Stimulated activated CD4-positive, alpha-beta T cell treated with anti-CD3 and anti-CD28 coated beads, Interleukin-4, amount 100 ng/mL, for 4 hours (primary cell): ENCODE measurements at places on chromosomes 6 and 20.

DNA sequence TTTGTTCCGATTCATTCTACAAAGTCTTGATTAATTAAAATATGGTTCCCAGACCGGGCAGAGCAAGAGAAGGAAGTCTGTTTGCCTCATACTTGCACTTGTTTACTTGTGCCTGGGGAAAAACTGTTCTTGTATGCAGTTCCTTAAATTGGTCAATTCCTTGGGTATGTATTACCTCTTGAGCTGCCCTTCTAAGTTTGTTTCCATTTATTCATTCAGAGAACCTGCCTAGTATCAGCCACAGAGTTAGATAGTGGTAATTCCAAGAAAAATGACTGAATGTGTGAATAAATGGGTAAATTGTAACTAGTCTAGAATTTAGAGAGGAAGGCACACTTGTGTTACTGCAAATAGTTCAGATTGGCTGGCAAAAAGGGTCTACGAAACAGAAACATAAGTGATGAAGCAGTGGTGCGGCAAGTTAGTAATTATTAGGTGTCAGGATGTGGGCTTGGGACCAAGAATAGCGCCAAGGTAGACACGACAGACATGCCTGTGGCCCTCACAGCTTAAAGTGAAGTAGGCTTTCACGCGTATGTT is 525 bp upstream of the MAK start:
- DNase-seq: no peak

DNA sequence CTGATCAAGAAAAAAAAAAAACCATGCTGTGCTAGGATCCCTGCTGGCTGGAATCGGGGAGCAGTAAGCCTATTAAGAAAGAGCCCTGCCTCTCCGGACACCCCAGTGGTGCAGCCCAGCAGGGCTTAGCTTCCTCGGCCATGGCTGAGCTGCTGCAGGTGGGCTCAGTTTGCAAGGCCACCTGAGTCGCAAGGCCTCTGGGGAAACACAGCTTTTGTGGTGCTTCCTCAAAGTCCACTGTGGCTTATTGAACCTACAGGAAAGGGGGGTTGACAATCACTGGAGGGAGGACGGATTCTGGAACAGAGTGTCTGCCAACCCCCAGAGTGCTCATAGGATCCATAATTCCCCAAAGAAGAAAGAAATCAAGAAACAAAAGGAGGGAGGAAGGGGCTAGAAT is 240.8 kb downstream of the SMOC2 start:
- DNase-seq: no peak

- DNase-seq: no peak
Observed at GRCh38 chr6:5478380-5478779, 217.1 kb downstream of the FARS2 start.

DNA sequence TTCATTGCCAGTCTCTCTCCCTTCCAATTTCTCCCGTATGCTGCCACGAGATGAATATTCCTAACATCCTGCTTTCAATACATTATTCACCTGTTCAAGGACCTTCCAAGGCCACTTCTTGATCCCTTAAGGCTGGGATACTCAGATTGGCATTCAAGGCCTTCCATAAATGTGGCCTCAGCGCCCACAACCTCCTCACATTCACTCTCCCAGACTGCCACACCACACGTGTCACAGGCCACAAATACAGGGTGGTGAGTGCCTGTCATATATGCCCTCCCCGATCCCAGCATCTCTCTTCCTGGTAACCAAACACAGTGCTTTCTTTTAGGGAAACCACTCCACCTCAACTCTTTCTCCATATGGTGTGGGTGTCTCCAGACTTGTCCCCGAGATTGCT is 55.5 kb downstream of the TTI1 start:
- DNase-seq: no peak

- no peak for DNase-seq
Observed at GRCh38 chr6:90454836-90455427, 131.9 kb downstream of the MAP3K7 start.

- DNase-seq: no peak
Observed at GRCh38 chr6:104958178-104959025, 1.5 kb downstream of the LIN28B start.

DNA sequence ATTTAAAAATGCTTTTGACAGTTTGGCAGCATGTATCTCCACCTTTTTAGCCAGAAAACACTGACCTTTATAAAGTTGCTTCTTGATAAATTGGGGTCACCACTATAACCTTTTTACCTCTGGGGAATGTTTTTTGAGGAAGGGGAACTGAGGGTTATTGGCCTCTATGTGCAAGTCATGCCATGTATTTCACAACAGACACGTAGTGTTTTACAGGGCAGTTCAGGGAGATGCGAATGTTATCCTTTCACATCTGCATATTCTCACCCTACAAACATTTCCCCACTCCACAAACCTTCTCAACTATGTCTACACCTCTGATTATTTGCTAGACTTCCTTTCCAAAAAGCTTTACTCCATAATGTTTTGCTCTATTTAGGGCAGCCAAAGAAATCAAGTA is 17.0 kb upstream of the SLA2 start:
- no peak for DNase-seq

GRCh38 chr20:4090756-4091489 is 75.6 kb upstream of the RNF24 start:
- no peak for DNase-seq

DNA sequence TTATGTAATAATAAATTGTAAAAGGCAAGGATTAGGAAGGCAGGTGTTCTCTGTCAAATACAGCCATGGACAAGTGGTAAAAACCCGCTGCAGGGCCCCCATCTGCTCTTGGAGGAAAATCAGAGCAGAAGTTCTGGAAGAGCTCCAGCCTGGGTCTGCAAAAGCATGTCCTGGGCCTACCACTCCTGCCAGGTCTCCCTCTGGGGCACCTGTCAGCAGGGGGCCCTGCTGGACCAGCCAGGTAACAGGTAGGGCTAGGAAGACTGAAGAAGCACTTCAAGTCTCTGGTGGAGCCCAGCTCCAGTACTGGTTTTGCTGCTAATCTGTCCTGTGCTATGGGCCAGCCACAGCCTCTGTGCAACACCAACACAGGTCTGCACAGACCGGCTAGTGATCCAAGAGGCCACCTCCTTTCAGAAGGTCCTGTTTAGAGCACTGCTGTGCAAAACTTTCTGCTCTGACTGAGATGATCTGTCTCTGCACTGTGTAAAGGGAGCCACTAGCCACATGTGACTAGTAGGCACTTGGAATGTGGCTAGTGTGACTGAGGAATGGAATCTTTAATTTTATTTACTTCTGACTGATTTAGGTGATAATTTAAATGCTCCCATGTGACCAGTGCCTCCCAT is 30.2 kb downstream of the RRBP1 start:
- DNase-seq: no peak

GRCh38 chr6:24788031-24788665 is 10.6 kb downstream of the ARMH2 start:
- DNase-seq: no peak

DNA sequence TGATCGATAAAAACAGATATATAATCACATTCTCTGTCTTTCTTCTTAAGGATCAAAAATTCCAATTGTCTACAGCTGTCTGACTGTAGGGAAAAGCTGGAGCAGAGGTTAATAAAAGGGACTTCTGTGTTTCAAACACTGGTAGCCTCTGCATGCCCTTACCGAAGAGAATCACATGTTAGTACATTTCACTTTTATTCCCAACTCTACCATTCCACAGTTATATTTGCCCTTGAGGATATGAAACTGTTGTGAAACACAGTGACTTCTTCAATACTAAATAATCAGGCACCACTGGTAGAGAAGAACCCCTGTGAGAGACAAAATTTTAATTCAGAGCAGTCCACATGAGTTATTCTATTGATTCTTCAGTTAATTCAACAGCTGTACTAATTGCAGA is 1187.3 kb upstream of the CITED2 start:
- no peak for DNase-seq

- DNase-seq: no peak
Observed at GRCh38 chr6:41199552-41200246, 1.2 kb downstream of the TREML2 start.

- DNase-seq: no peak
Observed at GRCh38 chr6:132234356-132234755, 166.9 kb downstream of the MOXD1 start.

GRCh38 chr20:51536116-51537069 is 6.1 kb downstream of the NFATC2 start:
- DNase-seq: no peak

GRCh38 chr6:81241126-81242041 is 511.1 kb downstream of the TENT5A start:
- no peak for DNase-seq

DNA sequence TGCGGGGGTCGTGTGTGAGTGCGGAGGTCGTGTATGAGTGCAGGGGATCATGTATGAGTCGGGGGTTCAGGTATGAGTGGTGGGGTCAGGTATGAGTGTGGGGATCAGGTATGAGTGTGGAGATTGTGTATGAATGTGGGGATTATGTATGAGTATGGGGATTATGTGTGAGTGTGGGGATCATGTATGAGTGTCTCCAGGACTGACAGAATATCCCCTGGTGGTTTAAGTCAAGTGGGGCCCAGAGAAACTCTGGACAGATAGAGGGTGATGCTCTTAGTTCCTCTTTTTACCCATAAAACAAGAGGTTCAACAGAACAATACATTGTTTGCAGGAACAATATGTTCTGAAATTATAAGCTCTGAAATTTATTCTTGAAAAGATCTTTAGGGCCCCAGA is 131.9 kb downstream of the UST start:
- DNase-seq: no peak

DNA sequence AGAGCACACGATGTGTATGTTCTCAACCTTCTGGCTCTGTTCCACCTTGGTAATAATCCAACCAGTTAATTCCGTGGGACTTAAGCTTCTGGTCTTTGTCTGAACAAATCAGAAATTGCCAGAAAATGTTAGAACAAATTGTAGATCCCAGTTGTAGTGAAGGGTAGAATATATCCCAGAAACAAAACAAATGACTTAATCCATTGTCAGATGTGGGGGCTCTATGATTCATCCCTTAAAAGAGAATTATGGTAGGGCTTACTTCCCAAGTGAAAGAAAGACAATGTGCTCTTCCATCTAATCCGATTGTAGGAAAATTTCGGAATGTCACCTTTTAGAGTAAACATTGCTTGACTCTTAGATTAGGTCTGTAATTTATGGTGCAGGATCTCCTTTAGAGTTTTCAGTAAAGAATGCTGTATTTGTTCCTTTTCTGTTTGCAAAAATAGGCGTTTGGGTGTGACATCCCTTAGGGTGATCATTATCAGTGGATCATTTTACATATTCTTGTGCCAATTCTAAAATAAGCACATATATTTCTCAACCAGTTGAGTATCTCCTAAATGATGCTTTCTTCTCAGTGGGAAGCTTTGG is 234.5 kb upstream of the ZNF217 start:
- DNase-seq: no peak

- no peak for DNase-seq
Observed at GRCh38 chr20:10419550-10420133, 14.4 kb downstream of the MKKS start.

DNA sequence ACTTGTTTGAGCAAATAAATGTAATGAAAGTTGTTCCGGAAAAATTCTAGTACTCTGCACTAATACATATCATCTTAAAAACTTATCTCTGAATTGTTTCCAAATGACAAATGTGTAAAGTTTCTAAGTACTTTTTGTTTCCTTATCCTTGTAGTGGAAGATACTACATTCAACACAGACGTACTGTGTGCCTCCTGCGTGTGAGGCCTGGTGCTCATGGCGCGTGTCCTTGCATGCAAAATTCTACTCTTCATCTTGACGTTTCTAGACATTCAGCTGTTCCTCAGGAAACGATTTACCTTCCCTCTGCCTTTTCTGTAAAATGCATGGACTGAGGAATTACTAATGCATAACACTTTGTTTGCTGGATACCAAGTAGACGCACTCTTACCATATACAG is 11.5 kb downstream of the DLL1 start:
- DNase-seq: no peak

GRCh38 chr6:125201961-125202729 is 48.6 kb downstream of the TPD52L1 start:
- DNase-seq: no peak

DNA sequence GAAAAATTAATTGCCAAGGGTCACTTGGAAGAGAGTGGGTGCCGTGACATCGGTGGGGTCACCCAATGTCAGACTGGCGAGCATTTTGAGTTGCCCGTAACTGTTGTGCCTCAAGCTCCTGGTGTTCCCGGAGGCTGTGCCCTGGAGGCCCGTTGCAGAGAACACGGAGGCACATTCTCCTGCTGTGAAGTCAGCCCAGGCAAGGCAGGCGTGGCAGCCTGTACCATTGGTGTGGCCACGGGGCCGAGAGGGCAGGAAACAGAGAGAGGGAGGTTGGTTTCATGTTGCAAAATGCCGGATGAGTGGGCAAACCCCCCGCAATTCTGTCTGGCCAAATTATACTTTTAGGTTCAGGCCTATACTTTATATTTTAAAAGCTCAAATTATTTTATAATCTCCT is 81.2 kb downstream of the THBS2 start:
- no peak for DNase-seq
